ENCODE measurements at places on chromosomes 13 and 19.

GRCh38 chr19:34480491-34480890, 1.1 kb upstream of the WTIP start:
- DNase-seq = no peak

- DNase-seq = no peak
Observed at GRCh38 chr13:70964124-70964523, 855.9 kb upstream of the KLHL1 start.

DNA sequence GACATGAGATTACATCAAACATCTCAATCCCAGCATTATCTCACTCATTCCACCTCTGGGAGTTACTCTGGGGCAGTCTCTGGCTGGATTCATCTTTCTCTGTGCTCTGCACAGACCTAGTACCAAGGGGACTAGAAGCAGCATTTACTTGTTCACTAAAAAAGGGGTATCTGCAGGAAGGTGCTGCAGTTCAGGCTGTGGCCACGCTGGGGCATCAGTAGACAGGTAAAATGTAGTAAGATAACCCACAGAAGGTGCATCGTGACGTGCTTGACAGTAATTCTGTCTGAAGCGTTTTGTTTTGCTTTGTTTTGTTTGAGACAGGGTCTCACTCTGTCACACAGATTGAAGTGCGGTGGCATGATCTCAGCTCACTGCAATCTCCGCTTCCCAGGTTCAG, 29.3 kb downstream of the ZNF564 start:
- DNase-seq = no peak

DNA sequence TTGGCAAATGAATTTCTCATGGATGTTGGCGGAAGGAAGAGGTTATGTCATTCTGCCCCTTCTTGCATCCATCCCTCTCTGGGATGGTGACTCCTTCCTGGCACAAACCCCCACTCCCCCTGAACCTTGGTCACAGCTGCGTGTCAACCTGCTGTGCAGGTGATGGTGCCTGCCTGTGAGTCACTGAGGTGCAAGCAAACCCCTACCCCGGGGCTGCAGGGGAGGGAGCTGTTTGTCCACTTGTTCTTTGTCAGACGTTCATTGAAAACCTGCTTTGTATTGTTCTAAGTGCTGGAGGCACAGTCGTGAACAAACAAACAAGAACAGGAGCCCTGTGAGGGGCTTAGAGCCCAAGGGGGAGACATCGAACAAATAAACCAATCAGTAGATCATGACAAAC, 2.0 kb upstream of the GAPDHS start:
- DNase-seq = no peak

GRCh38 chr19:34345947-34346351, 19.0 kb upstream of the GPI start:
- DNase-seq = peak; percentile 59

DNA sequence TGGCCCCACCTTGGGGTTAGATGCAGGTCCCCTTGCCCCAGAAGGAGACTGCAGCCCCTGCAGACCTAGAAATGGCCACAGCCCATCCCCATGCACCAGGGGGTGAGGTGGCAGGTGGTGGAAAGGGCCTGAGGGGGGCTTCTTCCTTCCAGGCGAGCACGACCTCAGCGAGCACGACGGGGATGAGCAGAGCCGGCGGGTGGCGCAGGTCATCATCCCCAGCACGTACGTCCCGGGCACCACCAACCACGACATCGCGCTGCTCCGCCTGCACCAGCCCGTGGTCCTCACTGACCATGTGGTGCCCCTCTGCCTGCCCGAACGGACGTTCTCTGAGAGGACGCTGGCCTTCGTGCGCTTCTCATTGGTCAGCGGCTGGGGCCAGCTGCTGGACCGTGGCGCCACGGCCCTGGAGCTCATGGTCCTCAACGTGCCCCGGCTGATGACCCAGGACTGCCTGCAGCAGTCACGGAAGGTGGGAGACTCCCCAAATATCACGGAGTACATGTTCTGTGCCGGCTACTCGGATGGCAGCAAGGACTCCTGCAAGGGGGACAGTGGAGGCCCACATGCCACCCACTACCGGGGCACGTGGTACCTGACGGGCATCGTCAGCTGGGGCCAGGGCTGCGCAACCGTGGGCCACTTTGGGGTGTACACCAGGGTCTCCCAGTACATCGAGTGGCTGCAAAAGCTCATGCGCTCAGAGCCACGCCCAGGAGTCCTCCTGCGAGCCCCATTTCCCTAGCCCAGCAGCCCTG, 4.2 kb upstream of the F10 start:
- DNase-seq = no peak

DNA sequence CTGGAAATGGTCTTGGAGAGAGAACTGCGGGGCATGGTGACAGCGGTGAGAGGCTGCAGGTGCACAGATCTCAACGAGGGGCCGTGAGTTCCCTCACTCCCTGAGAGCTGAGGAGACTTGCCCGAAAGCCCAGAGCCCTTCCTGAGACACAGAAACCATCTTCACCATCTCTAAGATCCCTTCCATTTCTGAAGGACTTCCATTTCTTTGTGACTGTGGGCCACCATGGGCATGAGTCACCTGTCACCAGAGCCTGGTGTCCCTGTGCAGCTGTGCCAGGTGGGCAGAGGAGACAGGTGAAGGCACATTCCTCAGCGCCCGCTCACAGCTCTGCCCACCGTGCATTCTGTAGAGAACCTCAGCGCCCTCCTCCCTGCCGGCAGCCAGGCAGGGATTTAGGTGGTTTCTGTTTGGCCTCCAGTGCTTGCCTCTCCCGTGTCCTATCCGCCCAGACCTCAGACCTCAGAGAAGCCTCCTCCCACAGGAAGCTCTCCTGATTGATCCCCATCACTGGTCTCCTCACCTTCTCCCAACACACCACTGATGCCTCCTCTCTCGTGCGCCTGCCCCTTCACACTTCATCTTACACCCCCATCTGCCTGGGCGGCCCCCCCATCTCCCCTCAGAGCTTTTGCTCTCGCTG, 24.2 kb downstream of the SH3GL1 start:
- no peak for DNase-seq

DNA sequence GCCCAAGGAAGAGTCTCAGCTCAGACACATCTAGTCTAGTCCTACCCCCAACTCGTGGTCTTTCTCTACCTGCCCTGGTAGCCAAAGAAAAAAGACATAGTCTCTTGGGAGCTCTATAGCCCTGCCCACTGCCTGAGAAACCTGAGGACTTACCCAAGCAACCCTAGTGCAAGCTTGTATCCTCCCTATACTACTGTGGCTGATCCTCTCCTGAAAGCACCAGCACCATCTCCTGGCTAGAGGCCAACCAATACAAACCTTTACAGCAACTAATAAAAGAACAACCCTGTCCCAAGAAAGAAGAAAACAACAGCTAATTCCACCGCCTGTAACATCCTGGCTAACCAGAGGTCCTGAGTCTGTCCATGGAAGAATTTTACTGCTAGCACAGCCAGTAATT, 532.4 kb downstream of the SLITRK6 start:
- DNase-seq = no peak

GRCh38 chr13:79680485-79680884, 199.5 kb downstream of the NDFIP2 start:
- DNase-seq = no peak

GRCh38 chr13:25874907-25875306, 176.9 kb downstream of the SHISA2 start:
- DNase-seq = peak; percentile 64

Measured in naive thymus-derived CD4-positive, alpha-beta T cell (primary cell).